Hair follicle dermal papilla cell (primary cell): ENCODE measurements at places on chromosomes 3 and 15. TPM values are rescaled to one million over a fixed set of nuclear protein-coding genes. Genes with fewer than 3 reads are reported as not detected.

CCR2 gene
- total RNA-seq: not detected in 2 replicates

AGBL1 gene
- not detected in 2 replicates for total RNA-seq

ARL6IP5 gene
- 129 and 135 TPM in 2 replicates for total RNA-seq

DLL4 gene
- total RNA-seq: 0.16 TPM in 1 of 2 replicates, not detected in the other

TRIM71 gene
- not detected in 2 replicates for total RNA-seq

MKRN2OS gene
- total RNA-seq: not detected in 2 replicates

ISLR gene
- 194 and 325 TPM in 2 replicates for total RNA-seq

ZNF620 gene
- total RNA-seq: 0.61 and 0.65 TPM in 2 replicates

STRIT1 gene
- not detected in 2 replicates for total RNA-seq

WNT5A gene
- total RNA-seq: 1,597 and 1,630 TPM in 2 replicates

CIDEC gene
- total RNA-seq: not detected in 2 replicates

NDUFB4 gene
- 18.2 and 20.3 TPM in 2 replicates for total RNA-seq

CKMT1B gene
- total RNA-seq: not detected in 2 replicates

KIF15 gene
- total RNA-seq: 1.3 and 1.8 TPM in 2 replicates

SI gene
- total RNA-seq: not detected in 2 replicates

CCDC39 gene
- total RNA-seq: not detected in 2 replicates

IQCH gene
- 4.5 and 5.8 TPM in 2 replicates for total RNA-seq

PRICKLE2 gene
- 62.7 and 89.2 TPM in 2 replicates for total RNA-seq

SKOR1 gene
- 0.24 and 0.49 TPM in 2 replicates for total RNA-seq

BNC1 gene
- 20.3 and 37.4 TPM in 2 replicates for total RNA-seq

GPR149 gene
- not detected in 2 replicates for total RNA-seq

CELF6 gene
- 0.16 and 0.36 TPM in 2 replicates for total RNA-seq

ATG3 gene
- total RNA-seq: 52.7 and 61.7 TPM in 2 replicates

ABTB1 gene
- total RNA-seq: 7.9 and 11.8 TPM in 2 replicates

STX19 gene
- 0.16 TPM in 1 of 2 replicates, not detected in the other for total RNA-seq

MB21D2 gene
- 11.8 and 11.9 TPM in 2 replicates for total RNA-seq

ARRDC4 gene
- total RNA-seq: 65.3 and 121 TPM in 2 replicates

ANKUB1 gene
- total RNA-seq: 0.16 TPM in 1 of 2 replicates, not detected in the other

LDHAL6B gene
- total RNA-seq: not detected in 2 replicates

C3orf85 gene
- total RNA-seq: not detected in 2 replicates

APEH gene
- total RNA-seq: 83.4 and 103 TPM in 2 replicates

PLS1 gene
- total RNA-seq: 0.12 and 0.97 TPM in 2 replicates

RTP1 gene
- not detected in 2 replicates for total RNA-seq

FGF7 gene
- total RNA-seq: 157 and 195 TPM in 2 replicates

ZNF662 gene
- 4.3 and 6.7 TPM in 2 replicates for total RNA-seq

GPR176 gene
- 291 and 326 TPM in 2 replicates for total RNA-seq

PIGBOS1 gene
- 6.1 and 8.0 TPM in 2 replicates for total RNA-seq

INSYN1 gene
- 3.6 and 6.1 TPM in 2 replicates for total RNA-seq

TMEM158 gene
- total RNA-seq: 64.1 and 95.2 TPM in 2 replicates

SIDT1 gene
- total RNA-seq: not detected in 2 replicates

CCDC191 gene
- total RNA-seq: 3.6 TPM in 2 replicates

PLA2G4B gene
- total RNA-seq: 0.36 and 0.81 TPM in 2 replicates

TIMMDC1 gene
- total RNA-seq: 43.0 and 46.6 TPM in 2 replicates

GOLGA8T gene
- total RNA-seq: 0.16 TPM in 1 of 2 replicates, not detected in the other

LMAN1L gene
- not detected in 2 replicates for total RNA-seq

ABHD17C gene
- total RNA-seq: 8.9 and 14.5 TPM in 2 replicates

CCNL1 gene
- total RNA-seq: 183 and 215 TPM in 2 replicates

LYSMD2 gene
- total RNA-seq: 5.4 and 7.5 TPM in 2 replicates

ROBO2 gene
- 205 and 271 TPM in 2 replicates for total RNA-seq
